ENCODE measurements at places on chromosomes 13 and 19. TPM values are rescaled to one million over a fixed set of nuclear protein-coding genes. Genes with fewer than 3 reads are reported as not detected.

Gene ADPRHL1
- polyA plus RNA-seq, result 0.14 TPM

DNA sequence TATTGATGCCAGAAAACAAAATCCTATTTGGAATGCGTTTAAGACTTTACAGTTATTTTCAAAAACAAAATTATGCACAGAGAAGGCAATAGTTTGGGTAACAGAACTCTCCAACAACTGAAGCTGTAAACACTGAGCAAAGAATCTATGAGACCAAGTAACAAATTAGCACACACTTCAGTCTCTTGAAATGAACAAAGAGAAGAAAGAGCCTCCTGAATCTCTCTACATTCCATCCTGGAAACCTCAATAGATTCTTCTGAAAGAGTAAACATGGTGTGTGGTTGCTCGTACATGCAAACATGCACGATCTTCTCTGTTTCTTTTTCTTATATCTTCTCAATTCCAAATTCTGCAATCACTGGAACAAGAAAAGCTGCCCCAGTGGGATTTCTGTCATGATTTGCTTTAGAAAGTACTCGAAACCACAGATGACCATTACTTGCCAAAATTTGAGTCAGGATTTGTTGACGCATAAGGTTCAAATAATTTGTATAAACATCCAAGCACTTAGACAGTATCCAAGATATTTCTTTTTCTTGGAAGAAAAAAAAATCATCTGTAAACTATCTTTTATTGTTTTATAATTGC lies 137.9 kb upstream of the DACH1 start:
- no peak for DNase-seq

DNA sequence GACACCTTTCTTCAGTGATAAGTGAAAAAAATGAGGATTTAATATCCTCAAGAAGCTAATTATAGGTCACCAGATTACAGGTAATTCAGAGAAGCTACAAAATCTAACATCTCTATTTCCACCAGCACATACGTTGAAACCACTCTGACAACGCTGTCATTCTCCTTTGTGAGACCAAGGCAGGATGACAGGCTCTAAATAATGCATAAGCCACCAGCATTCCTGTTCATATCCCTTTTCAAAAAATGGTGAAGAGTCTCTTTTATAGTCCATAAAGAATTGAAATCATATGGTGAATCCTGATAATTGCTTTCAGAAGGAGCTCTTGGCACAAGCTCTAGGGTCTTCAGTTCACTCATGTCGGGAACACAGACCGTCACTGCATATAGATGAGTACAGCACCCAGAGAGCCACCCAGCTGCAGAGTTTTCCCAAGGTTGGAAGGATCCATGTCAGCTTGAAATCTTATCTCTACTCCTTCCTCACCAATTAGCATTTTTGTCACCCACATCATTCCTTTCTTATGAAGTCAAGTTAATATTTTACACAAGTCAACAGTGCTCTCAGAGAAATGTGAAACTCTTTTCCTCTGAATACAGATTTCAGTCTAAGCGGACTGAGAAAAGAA lies 431.4 kb downstream of the TBC1D4 start:
- no peak for DNase-seq

- DNase-seq, result no peak
Measured at GRCh38 chr13:98233127-98233526, 56.1 kb upstream of the RNF113B start.

DNA sequence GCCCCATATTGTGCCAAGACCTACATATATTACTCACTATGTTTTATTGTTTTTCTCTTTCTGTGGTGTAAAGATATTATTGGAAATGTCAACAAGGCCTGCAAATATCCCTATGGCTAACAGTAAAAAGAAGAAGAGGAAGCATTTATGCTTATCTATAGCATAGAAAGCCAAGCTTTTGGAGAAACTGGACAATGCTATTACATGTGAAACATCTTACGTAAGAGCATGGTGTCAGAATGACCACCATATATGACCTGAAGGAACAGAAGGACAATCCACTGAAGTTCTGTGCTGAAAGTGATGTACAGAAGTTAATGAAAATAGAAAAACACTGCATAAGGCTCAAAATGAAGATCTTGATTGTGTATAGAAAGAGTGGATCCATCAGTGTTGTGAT lies 145.2 kb downstream of the KCTD12 start:
- DNase-seq, result no peak

DNA sequence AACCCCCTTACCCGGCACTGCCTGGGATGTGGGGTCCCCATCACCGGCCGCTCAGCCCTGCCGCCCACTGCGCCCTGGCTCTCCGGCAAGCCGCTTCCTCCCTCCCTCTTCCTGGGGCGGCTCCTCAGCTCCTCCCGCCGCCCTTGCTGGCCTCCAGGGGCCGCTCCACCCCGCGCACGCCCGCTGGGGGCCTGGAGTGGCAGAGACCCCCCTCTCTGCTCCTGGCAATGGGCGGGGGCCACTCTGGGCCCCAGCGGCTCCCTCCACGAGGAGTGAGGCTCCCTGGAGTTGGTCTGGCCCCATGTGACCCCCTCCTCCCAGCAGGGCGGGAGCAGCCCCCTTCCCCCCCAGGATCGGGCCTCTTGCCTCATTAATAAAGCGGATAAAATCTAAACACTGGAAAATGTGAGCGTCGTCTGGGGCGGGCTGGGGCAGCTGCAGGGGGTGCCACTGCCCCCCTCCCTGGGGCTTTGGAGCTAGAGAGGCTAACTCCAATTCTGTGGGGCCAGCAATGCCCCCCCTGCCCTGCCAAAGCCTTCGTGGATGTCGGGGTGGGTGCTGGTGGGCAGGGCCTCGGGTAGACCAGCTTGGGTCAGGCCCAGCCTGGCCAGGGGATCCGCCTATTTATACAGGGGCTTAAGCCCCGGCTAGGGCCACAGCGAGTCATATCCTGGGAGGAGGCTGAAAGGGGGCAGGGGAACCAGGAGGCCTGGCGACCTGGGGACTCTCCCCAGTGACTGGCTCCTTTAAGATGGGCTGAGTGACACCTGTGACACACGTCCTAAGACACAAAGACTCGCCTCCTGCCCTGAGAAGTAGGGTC lies at the start of gene PTGER1:
PTGER1 (minus strand) TSS at position 104 of the 823 bp plus-strand sequence. CDS start 1,034 bp downstream, outside the sequence.
- peak; percentile 60 for DNase-seq

DNA sequence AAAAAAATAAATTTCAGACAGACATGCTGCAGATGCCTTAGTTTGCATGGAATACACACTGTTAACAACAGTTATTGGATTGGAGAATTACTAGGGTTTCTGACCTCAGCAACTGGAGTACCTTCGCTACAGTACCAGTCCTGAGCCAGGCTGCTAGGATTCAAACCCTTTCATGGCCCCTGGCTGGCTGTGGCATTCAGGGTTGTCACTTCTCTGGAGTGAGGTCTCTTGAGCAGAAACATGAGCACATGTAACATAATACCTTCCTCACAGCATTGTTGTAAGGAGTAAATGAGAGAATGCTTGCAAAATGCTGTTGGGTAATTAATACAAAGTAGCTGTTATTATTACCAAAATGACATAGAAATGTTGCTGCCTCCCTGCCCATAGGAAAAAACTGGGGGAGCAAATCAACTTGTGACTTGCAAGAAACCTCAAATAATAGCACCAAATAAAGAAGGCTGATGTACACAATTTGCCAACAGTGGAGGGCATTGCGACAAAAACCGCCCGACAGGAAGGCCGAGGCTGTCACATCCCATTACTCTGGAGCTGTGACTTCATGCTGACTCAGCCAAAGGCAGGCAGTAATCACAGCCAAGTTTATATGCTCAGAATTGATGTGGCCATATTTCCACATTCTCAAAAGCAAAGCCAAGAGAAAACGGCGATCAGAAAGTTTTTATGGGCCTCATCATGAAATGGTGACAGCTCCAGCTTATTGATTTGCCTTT lies 100.4 kb downstream of the RFC3 start:
- no peak for DNase-seq

DNA sequence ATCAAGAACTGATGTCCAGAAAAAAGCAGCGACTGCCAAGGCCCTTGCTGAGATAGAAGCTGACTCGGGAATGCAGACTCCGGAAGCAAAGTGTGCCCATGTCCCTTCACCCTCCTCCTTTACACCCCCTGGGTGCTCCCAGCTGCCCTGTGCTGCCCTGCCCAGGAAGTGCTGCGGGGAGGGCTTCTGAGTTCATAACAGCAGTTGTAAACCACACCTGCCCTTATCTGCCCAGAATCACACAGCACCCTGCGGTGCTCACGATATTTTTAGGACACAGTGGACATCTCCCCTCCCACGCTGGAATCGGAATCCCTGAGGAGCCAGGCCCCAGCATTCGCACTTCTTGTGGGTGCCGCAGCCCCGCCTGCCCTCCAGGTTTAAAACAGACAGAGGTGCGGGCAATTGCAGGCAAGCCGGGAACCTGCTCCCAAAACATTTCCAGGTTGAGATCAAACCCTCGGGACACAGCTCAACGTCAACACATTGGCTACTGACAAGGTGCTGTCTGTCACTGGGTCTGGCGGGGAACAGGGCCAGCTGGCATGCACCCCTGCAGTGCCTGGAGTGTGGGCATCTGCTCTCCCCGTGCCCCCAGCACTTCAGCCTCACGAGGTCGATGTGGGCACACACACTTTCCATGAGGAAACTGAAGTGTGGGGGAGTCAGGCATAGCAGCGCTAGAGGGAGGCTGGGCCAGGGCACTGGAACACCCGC lies 36.8 kb downstream of the RAB20 start:
- no peak for DNase-seq

Measured in immature natural killer cell (primary cell).